ENCODE measurements at places on chromosomes 12 and 14.

GRCh38 chr14:82080370-82080769, 546.7 kb upstream of the SEL1L start:
- no peak for DNase-seq

GRCh38 chr12:75868501-75868900, 163.1 kb downstream of the PHLDA1 start:
- DNase-seq = no peak

- peak; percentile 84 for DNase-seq
These were observed 155.1 kb downstream of the KIF21A start for GRCh38 chr12:39287817-39288216.

- DNase-seq = peak; percentile 74
These were observed 670 bp upstream of the PSMA3 start for GRCh38 chr14:58243790-58244555.

DNA sequence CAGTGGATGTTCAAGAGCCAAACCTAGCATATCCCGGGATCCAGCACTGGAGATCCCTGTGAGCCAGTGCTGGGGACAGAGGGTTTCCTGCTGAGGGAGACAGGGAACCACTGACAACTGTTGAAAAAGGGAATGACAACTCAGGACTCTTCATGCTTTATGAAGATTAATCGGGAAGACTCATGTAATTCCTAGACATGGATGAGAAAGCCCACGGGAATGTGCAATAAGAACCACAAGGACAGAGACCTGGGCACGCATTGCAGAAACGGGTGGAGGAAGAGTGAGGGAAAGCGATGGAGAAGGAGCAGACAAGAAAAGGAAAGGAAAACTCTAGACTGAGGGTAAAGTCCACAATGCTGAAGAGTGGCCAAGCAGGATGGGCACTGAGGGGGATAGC, 296.0 kb downstream of the PCNX1 start:
- no peak for DNase-seq

DNA sequence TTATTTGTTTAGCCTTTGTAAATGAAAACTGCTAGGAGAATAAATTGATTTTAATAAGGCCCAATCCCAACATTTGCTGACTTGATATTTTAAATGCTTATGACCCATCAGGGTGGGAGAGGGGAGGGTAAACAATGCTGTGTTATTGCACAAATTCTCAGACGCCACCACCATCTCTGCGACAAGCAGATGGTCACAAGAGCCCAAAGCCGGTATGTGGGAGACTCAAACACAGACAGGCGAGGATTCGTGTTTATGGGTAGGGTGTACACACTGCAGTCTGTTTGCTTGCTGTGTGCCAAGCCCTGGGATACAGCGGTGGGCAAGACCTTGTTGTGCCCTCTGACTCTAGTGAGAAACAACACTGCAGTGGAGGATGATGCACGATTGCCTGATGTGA, 39.2 kb upstream of the PWP1 start:
- no peak for DNase-seq

All from MV-4-11 (cell line).